ENCODE measurements at places on chromosomes 16 and 17. TPM values are rescaled to one million over a fixed set of nuclear protein-coding genes. Genes with fewer than 3 reads are reported as not detected.

The PPP1R27 gene
- 12.7 TPM for total RNA-seq

The ST6GALNAC1 gene
- total RNA-seq = 0.21 TPM

The LRRC59 gene
- 94.5 TPM for total RNA-seq

The CYGB gene
- 7.7 TPM for total RNA-seq

The CSH1 gene
- total RNA-seq = not detected

The ACSM2A gene
- not detected for total RNA-seq

Measured in myocyte (in vitro differentiated cells).